B cell (primary cell): ENCODE measurements at places on chromosomes 7 and 10. TPM values are rescaled to one million over a fixed set of nuclear protein-coding genes. Genes with fewer than 3 reads are reported as not detected.

TMEM229A gene
- polyA plus RNA-seq, result not detected in 2 replicates

ANKRD26 gene
- polyA plus RNA-seq, result 0.67 and 1.3 TPM in 2 replicates

RHOBTB1 gene
- polyA plus RNA-seq, result 0.60 and 2.1 TPM in 2 replicates

- no peak for DNase-seq
These were observed 372.2 kb downstream of the DPP6 start for GRCh38 chr7:154424350-154424749.

DNA sequence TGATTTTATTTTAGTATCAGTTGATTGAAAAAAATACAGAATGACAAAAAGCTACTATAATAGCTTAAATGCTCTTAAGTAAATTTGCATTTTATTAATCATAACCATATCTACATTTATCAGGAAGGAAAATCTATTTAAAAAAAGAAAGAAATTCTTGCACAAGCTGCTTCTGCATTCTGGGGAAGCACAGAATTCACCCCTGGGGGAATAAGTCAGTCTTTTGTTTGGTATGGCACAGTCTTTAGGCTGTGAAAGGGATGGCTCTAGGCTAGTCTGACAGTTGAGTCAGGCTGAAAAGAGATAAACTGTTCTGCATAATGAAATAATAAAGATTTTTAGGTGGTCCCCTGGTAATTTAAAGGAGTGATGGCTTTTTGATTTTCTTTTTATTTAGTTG, 37.9 kb downstream of the HTR7 start:
- DNase-seq, result no peak

GRCh38 chr7:26156451-26157420, 4.7 kb downstream of the NFE2L3 start:
- peak; percentile 87 for DNase-seq

HSPA12A gene
- polyA plus RNA-seq, result 0.26 and 2.1 TPM in 2 replicates

PTPRE gene
- polyA plus RNA-seq, result 6.6 and 11.9 TPM in 2 replicates

DNA sequence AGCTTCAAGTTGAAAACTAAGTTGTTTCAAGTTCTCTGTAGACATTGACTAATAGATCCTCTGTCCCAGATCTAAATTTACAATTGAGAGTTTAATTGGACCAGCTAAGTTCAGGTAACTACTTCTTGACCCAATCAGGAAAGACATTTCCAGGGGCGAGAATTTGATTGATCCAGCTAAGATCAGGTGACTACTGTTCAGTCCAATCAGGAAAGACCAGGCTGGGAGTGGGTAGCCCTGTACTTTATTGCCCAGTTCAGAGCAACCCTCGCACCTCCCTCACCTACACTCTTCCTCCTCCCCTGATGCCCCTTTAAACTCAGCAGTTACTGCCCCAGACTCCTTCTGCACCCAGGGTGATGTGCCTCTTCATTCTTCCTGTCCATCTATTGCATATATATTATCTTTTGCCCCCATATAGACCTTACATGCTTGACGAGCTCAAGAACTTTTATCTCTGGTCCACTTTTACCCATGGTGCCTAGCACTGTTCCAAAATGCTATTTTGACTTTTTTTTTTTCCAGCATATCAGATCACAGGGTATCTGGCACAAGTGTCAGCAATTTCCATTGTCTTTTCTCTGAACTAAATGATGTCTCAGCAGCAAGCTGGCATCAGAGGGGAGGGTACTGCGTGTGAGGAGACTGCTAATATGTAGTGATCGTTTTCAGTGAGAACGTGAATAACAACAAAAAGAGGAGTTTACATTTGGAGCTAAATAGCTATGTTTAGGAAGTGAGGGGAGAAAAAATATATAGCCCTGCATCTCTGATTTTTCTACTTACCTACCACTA, 169.4 kb downstream of the KIAA1217 start:
- no peak for DNase-seq

PSAP gene
- polyA plus RNA-seq, result 188 and 206 TPM in 2 replicates

DNA sequence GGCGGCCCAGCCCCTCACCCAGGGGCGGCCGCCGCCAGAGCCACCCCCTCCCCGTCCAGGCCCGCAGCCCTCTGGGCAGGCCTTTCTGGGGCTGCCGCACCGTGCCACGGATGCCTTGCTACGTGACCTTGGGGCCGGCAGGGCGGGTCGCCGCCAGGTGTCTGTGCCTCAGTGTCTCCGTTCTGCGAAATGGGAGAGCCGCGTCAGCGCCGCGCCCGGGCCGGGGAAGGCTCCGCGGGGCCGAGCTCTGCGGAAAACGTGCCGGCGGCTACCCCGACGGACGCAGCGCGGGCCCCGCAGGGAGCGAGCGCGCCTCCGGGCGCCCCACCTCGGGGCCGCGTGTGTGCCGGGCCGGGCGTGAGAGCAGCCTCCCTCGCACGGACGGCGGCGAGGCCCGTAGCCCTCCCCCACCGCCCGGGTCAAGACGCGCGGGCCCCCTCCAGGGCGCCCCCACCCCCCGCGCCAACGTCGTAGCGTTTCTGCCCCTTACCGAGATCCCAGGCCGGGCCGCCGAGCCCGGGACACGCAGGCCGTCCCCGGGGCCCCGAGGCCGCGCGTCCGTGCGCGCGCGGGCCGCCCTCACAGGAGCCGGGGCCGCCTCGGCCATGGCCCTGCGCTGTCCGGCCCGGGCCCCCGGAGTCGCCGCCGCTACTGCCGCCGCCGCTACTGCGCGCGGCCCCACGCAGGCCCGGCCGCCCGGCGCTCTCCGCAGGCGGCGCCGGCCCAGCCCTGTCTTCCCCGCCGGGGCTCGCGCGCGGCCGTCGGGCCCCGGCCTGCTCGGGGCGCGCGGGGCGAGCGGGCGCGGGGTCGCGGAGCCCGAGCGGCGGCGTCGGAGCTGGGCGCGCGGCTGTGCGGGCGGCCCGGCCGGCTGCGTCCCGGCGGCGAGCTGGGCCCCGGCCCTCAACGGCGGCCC, 1.1 kb downstream of the ZNF777 start:
- DNase-seq, result peak; percentile 30

ADARB2 gene
- 0.13 and 0.29 TPM in 2 replicates for polyA plus RNA-seq

DNA sequence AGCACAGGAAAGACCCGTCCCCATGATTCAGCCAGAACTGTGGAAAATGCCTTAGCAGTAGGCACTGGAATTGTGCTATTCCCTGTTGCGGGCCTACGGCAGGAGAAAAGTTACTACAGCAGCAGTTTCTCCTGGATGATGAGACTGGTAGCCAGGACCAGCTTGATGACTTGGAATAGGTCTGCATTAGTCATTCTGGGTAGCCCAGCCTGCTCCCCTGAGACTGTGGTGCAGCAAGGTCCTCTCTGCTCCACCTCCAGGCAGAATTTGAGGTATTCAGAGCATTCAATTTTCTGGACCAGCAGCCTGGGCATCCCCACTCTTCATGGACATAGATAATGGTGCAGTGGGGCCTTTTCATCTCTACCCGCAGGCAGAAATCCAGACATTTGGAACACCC, 490.0 kb downstream of the SH2D4B start:
- DNase-seq, result no peak

GRCh38 chr7:143407287-143408251, 1.1 kb downstream of the EPHA1 start:
- DNase-seq, result no peak
